ENCODE measurements at places on chromosomes 3 and 15.
A peak's percentile ranks its signal among the peaks of the same experiment; 100 is the strongest.

- no peak for DNase-seq
These were observed 288.7 kb downstream of the NR2F2 start for GRCh38 chr15:96619174-96619573.

- no peak for DNase-seq
These were observed 573.0 kb downstream of the MECOM start for GRCh38 chr3:169090559-169090958.

- DNase-seq: no peak
These were observed 68.1 kb upstream of the TLE3 start for GRCh38 chr15:70165716-70166284.

DNA sequence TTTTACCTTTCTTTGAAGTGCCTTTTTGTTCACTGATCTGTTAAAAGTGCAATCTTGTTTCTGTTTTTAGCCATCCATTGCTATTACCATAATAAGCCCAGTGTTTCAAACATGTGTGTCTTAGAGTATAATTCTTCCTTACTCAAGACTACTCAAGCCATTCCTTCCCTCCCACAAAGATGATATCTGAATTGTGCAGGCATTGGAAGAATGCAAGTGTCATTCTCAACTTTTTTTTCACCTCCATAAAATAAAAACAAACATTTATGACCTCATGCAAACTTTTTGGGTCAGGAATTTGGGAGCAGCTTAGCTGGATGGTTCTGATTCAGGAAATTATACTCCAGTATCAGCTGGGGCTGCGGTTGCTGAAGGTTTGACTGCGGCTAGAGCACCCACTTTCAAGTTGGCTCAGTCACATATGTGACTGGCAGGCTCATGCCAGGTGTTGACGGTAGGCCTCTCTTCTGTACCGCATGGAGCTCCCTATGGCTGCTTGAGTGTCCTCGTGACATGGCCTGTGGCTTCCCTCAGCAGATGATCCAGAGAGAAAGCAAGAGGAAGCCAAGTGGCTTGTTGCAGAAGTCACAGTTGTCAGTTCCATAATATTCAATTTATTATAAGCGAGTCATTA is 490.8 kb downstream of the CNTN4 start:
- DNase-seq: no peak

DNA sequence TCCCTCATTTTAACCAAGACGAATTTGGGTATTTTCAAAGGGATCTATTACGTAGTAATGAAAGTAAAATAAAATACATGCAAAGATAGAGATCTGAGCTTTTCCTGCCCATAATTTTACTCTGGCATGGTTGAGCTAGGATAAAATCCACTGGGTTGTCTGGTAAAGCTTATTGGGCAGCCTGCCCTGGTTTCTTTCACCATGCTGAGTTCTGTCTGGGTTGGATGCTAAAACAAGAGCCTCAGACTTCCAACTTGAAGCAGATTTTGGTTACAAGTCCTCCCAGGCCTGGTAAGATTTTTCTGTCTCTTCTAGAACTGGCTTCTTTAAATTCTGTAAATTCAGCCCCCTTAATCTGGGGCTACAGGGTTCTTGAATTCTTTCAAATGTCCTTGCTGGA is 86.8 kb downstream of the SAMMSON start:
- DNase-seq: no peak

DNA sequence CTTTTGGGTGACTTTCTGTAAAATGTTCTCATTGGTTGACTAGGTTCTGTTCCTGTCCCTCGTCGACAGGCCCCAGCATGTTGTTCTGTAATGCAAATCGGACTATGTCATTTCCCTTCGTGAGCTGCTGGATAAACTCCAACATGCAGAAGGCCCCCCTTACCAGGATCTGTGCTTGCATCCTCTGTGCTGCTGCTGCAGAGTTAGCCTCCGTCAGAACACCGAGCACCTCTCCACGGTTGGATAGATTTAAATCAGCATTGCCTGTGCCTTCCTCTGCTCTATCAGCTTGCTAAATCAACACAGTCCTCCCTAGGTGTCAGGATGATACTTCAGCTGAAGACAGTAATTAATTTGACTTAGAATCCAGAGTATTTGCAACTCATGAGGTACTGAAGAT is 12.7 kb upstream of the MINDY4B start:
- DNase-seq: peak; percentile 16

GRCh38 chr15:35928847-35929246 is 382.9 kb upstream of the DPH6 start:
- DNase-seq: no peak

DNA sequence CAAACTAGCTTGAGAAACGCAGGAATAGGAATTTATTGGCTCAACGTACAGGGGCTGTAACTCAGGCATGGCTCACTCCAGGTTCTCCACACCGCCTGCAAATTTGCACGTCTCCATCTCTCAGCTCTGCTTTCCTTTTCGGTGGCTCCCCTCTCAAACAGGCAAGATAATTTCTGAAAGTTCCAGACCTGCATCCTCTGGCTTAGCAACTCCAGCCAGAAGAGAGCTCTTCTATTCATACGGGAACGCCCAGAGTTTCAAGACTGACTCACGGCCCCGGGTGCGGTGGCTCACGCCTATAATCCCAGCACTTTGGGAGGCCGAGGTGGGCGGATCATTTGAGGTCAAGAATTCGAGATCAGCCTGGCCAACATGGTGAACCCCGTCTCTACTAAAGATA is 139.7 kb upstream of the BNIP2 start:
- no peak for DNase-seq

- DNase-seq: no peak
These were observed 207.2 kb upstream of the TPM1 start for GRCh38 chr15:62835351-62835750.

DNA sequence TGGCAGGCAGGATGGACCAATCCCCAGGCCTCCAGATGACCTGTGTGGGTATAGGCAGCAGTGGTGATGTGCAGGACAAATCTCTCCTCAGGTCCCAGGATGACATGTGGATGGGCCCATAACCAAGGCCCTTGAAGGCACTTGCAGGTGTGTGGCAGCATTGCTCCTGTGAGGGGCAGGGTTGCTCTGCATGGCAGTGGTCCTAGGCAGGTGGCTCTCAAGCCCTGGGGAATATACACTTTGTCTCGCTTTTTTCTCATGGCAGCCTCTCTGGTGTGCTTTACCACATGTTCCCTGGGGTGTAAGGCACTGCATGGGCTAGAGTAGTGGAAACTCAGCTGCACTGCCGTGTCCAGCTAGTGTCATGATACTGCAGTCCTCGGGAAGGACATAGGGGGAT is 503.6 kb downstream of the UNC13C start:
- DNase-seq: no peak

- DNase-seq: no peak
These were observed 27.3 kb downstream of the STARD5 start for GRCh38 chr15:81296673-81297072.

DNA sequence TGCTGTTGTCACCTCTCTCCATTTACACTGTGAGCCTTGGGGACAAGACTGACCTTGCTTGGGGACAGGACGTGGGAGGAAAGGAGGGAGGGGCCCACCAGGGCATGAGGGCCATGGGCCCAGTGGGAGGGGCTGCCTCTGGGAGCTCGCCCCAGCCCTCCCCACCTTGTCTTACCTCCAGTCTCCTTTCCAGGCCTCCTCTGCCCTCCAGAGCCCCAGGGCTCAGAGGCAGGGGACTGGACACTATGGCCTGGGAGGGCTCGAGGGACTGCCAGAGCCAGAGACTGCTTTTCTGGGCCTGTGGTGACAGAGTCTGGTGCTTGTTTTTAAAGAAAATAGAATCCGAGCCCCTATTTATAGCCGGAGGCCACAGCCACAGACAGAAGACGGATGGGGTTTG is 10.2 kb downstream of the CSPG4 start:
- peak; percentile 37 for DNase-seq

DNA sequence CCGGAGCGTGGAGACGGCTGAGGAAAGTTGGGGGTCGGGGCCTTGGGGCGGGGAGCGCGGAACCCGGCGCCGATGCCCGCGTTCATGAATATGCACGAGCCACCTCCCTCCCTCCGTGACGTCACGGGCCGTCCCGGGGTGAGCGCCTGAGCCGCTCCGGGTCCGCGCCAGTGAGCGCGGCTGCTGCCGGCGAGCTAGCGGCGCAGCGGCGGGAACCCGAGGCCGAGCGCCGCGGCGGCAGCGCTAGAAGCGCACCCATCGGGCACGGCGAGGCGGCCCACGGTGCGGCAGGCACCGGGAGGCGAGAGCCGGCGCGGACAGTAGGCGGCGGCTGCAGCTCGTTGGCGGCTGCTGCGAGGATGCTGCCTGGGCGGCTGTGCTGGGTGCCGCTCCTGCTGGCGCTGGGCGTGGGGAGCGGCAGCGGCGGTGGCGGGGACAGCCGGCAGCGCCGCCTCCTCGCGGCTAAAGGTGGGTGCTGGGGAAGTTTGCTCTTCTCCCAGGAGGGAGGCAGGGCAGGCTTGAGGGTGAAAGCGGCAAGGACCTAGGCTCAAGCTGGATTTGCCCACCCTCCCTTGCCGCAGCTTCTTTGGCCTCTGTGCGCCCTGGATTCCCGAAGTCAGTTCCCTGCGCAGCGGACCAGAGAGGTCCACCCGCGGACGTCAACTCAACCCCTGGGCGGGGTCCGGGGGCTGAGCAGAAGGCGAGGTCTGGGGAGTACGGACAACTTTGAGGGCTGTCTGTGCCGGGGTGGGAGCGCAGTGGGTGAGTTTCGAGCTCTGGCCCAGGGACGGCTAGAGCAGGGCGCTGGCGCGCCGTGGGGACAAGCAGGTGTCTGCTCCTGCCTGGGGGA is at the start of gene CLSTN2:
Gene CLSTN2, plus strand, starts transcription at position 170 of the 850 bp plus-strand sequence.
- DNase-seq: peak; percentile 87

- DNase-seq: no peak
These were observed 51.5 kb downstream of the TGFBR2 start for GRCh38 chr3:30657914-30658313.

DNA sequence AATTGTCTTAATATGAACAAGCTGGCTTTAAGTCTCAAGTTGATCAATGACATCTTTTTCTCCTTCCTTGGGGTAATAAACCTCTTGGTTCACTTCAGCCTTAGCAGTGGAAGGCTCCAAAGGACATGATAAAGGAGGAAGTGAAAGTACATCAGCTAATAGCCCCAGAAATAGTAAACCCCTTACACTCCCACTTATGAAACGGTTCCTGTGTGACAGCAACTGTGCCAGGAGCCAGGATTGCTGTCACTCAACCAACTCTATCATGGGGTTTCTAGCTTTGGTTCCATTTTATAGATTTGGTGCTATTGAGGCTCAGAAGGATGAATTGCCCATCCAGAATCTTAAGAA is 216.7 kb downstream of the ABHD5 start:
- no peak for DNase-seq

DNA sequence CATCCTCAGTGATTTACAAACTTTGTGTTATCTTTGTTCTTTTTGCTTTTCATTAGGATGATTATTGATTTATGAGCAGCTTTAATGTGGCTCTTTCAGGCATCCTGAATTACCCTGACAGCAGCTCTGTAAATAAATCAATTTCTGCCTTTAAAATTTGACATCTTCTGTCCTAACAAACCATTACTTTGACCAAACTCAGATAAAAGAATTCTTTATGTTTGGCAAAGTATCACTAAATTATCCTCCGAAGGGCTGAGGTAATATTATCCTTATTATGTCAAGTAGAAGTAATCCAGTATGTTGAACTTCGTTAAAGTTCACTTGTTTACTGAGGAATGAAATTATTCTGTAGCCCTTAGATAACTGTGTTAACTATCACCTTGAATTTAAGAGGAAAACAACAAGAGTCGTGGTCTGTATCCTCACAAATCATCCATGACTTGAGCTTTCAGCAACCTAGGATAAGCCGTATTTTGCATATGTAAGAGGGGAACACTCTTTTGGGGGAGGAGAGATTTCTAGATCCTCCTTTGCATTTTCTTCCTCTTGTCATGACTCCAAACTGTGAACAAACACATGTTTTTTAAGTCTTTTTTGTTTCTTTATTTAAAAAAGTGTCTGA is 173.2 kb upstream of the STAC start:
- no peak for DNase-seq

DNA sequence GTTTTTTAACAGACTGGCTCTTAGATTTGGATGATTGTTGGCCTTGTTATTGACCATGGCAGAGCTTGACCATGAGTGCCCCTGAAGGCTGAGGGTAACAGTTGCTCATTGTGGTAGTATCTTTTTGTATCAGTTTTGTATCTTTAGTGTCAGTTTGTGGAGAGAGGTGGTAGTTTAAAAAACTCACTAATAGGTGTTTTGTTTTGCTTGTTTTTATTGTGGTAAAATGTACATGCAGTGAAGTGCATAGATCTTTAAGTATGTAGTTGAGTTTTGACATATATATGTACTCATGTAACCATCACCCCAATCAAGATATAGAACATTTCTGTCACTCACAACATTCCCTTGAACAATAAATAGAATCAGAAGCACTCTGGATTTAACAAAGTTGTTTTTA is 9.8 kb downstream of the GMPS start:
- no peak for DNase-seq

GRCh38 chr3:123084738-123085237 is 18.0 kb downstream of the PDIA5 start:
- DNase-seq: no peak

GRCh38 chr3:185935465-185936272 is 2.1 kb downstream of the TRA2B start:
- DNase-seq: no peak

GRCh38 chr3:171357721-171358120 is 102.5 kb downstream of the TNIK start:
- DNase-seq: no peak

- DNase-seq: no peak
These were observed 42.5 kb upstream of the NPAP1 start for GRCh38 chr15:24633082-24633481.

DNA sequence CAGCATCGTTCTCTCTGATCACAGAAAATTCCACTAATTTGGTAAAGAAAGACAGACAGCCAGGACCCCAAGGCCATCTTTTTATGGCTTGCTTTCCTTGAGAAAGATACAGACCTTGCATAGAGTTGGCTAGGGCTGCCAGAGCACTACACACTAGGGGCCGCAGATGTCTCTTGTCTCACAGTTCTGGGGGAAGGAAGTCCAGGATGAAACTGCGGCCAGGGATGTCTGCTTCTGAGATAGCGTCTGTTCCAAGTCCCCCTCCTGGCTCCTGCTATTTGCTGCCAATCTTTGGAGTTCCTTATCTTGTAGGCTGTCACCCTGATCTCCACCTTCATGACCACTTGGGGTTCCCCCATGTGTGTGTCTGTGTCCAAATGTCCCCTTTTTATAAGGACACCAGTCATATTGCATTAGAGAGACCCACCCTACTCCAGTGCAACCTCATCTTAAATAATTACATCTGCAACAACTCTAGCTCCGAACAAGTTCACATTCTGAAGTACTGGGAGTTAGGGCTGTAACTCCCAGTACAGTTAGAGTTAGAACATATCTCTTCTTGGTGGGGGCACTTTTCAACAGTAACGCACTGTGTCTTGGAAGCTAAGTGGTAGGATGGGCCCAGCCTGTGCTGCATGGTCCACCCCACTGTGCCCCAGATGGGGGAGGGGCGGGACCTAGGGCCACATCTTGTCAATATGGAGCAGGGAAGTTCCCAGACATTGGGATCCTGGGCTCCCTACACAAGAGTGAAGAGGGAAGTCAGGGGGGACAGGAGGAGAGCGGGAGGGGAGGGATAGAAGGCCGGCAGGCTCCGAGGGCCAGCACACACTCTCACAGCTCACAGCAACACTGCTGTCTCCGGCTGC is 42.2 kb downstream of the KLF15 start:
- no peak for DNase-seq
